ENCODE measurements at places on chromosomes 2 and 18. TPM values are rescaled to one million over a fixed set of nuclear protein-coding genes. Genes with fewer than 3 reads are reported as not detected.

Gene CREG2
- total RNA-seq: not detected

Gene SLC11A1
- 103 TPM for total RNA-seq

Gene RNF152
- 17.2 TPM for total RNA-seq

Gene WDCP
- 6.5 TPM for total RNA-seq

Gene AQP12B
- total RNA-seq: not detected

Gene GKN2
- not detected for total RNA-seq

Gene PIEZO2
- total RNA-seq: 0.98 TPM

Gene ICOS
- total RNA-seq: not detected

Gene PDE11A
- total RNA-seq: 1.2 TPM

Gene COLEC12
- 56.4 TPM for total RNA-seq

Gene USP40
- 34.1 TPM for total RNA-seq

Gene CASP10
- total RNA-seq: 18.5 TPM

Gene GNAL
- 14.1 TPM for total RNA-seq

Gene OXER1
- total RNA-seq: 2.0 TPM

Gene THSD7B
- total RNA-seq: 5.1 TPM

Gene ANKRD62
- not detected for total RNA-seq

Gene HOXD9
- total RNA-seq: 1.9 TPM

Gene VSNL1
- total RNA-seq: not detected
